ENCODE measurements at places on chromosomes 16 and 17. TPM values are rescaled to one million over a fixed set of nuclear protein-coding genes. Genes with fewer than 3 reads are reported as not detected.

GRCh38 chr16:30335598-30336474 lies 19.3 kb downstream of the CD2BP2 start:
- no peaks in the 10 kb centered on the region for H3K27me3 ChIP-seq
- no peak for DNase-seq
- H3K36me3 ChIP-seq, result no peaks in the 10 kb centered on the region
- no peaks in the 10 kb centered on the region for H3K4me1 ChIP-seq

GRCh38 chr16:53785044-53785443 lies 81.1 kb downstream of the FTO start:
- no peaks in the 10 kb centered on the region for H3K4me1 ChIP-seq
- DNase-seq, result no peak
- no peak overlapping the region for H3K27ac ChIP-seq

DNA sequence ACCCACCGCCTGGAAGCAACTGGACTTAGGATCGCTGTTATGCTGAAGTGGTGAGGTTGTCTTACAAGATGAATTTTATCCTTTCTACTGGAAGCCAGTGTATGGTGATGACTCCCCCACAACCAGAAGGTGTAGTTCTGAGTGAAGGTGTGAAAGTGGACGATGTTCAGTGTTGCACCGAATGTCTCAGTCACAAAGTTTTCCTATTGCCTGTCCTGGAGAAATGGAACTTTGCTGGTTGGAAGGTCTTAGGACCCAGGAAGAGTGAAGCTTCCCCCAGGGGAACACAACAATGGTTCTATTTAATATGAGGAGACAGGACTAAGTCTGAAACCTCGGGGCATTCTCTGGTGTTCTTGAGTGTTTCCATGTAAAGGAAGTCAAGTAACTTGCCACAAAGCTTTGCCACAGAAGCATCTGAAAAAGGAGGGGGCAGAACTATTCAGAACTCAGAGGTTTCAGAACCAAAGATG lies 44.2 kb downstream of the USP22 start:
- no peak for DNase-seq
- H3K4me3 ChIP-seq, result no peak overlapping the region
- H3K4me1 ChIP-seq, result 0 out of 2 replicates have a peak, but pooled peaks cover under 1% of the 10 kb centered on the region
- H3K27ac ChIP-seq, result peak overlapping the region; percentile 84
- peaks cover 28% of the 10 kb centered on the region for H3K36me3 ChIP-seq

DNA sequence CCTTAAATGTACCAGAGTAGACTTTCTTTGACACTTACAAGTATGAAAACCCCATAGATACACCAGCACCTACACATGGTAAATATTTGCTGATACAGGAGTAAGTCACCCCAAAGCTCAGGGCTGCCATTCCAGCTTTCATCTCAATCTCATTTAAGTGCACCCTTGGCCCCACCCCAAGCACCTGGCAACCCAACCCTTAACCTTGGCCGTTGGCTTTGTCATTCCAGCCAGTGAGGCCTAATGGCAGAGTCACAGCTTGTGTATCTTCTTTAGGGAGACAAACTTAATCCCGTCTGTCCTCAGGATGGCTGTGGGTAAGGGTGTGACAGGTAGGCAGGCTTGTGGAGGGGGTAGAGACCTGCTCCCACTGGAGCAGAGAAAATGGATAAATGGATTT lies 31.5 kb upstream of the TMEM220 start:
- H3K27me3 ChIP-seq, result no peaks in the 10 kb centered on the region
- DNase-seq, result no peak

DNA sequence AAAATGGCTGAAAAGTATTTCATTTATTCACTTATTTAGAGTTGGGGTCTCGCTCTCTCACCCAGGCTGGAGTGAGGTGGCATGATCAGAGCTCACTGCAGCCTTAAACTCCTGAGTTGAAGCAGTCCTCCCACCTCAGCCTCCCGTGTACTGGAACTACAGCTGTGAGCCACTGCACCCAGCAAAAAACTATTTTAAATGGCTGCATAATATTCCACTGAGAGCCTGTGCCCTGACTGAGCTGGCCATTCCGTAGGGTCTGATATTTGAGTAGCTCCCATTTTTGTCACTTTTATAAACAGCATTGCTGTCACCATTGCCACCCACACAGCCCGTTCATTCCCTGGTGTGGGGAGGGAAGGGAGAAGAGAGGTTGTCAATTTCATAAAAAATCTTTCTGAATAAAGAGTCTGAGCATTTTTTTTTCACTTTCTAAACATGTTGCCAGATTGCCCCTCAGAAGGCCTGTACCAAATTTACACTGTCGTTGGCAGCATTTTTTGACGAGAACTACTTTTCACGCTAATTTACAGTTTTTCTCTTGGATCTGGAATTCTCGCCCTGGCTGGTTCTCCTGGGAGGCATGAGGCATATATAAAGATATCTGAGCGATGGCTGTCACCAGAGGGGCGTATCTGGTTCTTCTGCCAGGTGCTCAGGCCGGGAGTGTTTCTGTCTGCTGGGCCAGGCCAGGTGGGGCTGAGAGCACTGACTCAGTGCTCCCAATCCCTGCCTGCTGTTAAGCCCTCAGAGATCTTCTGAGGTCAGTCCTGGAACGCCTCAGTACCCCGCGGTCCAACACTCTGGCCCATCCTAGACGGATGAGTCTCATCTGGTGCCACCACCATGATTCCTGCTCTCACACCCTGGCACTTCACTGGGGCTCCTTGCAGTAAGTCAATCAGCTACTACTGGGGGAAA lies 7.2 kb upstream of the KIFC3 start:
- no peak for DNase-seq
- peaks cover 19% of the 10 kb centered on the region for H3K4me1 ChIP-seq
- no peak overlapping the region for H3K4me3 ChIP-seq

GRCh38 chr17:72635034-72635635 lies 457.4 kb downstream of the SLC39A11 start:
- no peaks in the 10 kb centered on the region for H3K27me3 ChIP-seq
- no peak overlapping the region for H3K27ac ChIP-seq
- no peak overlapping the region for H3K4me3 ChIP-seq
- no peak for DNase-seq

DNA sequence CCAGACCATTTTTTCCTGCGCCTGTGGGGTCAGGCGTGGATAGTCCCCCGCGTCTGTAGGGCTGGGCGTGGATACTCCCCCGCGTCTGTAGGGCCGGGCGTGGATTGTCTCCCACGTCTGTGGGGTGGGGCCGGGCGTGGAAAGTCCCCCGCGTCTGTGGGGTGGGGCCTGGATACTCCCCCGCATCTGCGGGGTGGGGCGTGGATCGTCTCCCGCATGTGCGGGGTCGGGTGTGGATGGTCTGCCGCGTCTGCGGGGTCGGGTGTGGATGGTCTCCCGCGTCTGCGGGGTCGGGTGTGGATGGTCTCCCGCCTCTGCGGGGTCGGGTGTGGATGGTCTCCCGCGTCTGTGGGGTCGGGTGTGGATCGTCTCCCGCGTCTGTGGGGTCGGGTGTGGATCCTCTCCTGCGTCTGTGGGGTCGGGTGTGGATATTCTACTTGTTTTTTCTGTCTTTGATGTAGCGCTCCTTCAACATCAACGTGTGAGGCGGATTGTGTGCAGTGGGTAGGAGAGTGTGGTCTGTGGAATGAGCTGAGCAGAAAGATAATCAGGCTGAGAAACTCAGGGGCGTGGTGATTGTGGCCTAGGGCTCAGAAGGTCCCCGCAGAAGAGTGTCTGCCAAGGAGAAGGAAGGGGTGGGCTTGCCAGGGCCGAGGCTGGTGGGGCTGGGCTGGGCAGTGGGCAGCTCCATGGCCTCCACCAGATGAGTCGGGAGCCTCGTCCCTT lies 3.2 kb downstream of the GNPTG start:
- no peaks in the 10 kb centered on the region for H3K27me3 ChIP-seq
- no peak for DNase-seq
- H3K36me3 ChIP-seq, result no peaks in the 10 kb centered on the region
- peaks cover 7% of the 10 kb centered on the region for H3K4me1 ChIP-seq
- H3K4me3 ChIP-seq, result no peak overlapping the region

The NUPR1 gene
- total RNA-seq, result not detected

The TBC1D3B gene
- 0.54 TPM for total RNA-seq

The CIBAR2 gene
- total RNA-seq, result not detected

The GCGR gene
- 0.17 TPM for total RNA-seq

The KRT28 gene
- total RNA-seq, result not detected
